ENCODE measurements at places on chromosomes 11 and 22. TPM values are rescaled to one million over a fixed set of nuclear protein-coding genes. Genes with fewer than 3 reads are reported as not detected.

Gene CCDC73
- not detected for total RNA-seq

Gene CPT1A
- total RNA-seq: 26.2 TPM

Gene SCT
- not detected for total RNA-seq

Gene TMPRSS5
- 0.51 TPM for total RNA-seq

Gene POU2AF2
- not detected for total RNA-seq

Gene SCARF2
- total RNA-seq: 1.0 TPM
